ENCODE measurements at places on chromosomes 2 and 18.

DNA sequence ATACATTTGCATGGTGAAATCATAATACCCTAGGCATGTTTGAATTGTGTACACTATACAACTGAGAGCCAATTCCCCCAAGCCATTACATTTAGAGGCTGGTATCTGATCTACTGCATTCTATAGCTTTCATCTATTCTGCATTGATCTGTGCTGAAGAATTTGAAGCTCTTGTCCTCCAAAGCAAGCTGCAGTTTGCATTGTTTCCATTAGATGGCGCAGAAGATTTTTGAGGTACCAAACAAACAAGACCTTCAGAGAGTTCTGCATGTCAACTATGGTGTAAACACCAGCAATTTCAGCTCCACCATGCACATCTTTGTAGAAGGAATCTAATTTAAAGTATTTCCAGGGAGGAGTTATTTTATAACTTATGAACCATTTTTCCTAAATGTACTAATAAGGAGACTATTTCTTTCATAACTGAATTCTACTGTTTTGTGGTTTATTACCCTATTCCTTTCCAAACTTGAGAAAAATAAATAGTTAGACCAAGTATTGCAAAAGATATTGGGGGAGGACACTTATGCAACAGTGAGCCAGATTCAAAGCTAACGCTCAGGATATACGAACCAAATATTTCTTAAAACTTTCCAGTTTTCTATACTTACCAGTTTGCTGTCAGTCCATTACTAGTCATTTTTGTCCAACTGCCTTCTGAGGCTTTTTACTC is 761.8 kb upstream of the ACVR2A start:
- DNase-seq: peak; percentile 85

GRCh38 chr2:148451046-148451445 is 193.5 kb upstream of the EPC2 start:
- DNase-seq: no peak

- DNase-seq: no peak
These were observed 16.9 kb downstream of the SLC66A2 start for GRCh38 chr18:79934311-79935097.

DNA sequence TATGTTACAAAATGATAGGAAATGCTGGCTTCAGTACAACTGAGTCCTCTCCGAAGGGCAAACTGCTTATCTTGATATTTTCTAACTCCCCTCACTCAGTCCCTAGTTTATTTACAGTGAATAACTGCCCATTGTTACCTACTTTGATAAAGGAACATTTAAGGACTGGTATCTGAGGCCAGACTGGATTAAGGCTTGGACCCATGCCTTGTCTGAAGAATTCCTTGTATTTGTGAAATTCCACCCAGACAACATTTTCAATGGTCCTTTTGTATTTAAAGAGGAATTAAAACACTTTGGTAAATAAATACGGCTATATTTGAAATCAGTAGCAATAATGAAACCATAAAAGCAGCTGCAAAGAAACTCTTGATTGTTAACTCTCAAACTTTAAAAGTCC is 58.3 kb downstream of the PELI1 start:
- no peak for DNase-seq

DNA sequence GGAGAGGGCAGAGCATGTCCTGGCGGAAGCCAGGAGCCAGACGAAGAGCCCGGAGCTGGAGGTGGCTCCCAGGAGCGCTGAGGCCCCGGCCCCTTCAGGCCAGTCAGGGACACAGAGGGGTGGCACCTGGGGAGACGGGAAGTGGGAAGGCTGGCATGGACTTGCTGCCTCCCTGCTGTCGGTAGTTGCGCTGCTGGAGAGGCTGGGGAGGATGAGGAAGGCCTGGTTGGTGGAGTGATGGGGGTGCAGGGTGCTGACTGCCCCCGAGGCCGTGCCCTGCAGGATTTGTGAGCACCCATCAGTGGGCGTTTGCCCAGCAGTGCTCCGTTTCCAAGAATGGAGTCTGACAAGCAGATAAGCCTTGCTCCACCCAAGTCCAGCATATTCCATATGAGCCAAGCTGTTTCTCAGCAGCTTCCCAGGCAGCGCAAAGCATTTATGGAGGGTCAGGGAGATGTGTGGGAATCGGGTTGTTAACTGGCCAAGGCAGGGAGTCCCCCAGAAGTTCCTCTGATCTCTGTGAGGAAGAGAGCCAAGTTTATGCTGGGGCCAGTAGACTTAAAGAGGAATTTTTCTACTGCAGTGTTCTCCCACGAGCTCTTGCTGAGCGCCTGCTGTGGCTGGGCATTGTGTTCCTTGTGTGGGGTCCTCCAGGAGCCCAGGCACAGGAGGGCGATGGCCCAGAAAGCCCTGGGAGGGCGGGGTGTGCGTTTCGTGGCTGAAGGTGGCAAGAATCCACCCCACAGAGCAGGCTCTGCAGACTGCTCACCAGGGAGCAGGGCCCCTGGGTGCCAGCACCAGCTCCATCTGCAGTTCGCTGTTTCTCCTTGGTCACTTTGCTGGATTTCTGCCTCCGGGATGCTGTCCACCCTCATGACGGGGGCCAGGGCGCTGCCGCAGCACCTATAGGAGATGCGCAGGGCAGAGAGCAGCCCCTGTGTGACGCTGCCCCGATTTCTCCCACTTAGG is 250.2 kb downstream of the ALPK2 start:
- DNase-seq: no peak

- no peak for DNase-seq
These were observed 156.2 kb upstream of the KCNH7 start for GRCh38 chr2:162994718-162995117.

DNA sequence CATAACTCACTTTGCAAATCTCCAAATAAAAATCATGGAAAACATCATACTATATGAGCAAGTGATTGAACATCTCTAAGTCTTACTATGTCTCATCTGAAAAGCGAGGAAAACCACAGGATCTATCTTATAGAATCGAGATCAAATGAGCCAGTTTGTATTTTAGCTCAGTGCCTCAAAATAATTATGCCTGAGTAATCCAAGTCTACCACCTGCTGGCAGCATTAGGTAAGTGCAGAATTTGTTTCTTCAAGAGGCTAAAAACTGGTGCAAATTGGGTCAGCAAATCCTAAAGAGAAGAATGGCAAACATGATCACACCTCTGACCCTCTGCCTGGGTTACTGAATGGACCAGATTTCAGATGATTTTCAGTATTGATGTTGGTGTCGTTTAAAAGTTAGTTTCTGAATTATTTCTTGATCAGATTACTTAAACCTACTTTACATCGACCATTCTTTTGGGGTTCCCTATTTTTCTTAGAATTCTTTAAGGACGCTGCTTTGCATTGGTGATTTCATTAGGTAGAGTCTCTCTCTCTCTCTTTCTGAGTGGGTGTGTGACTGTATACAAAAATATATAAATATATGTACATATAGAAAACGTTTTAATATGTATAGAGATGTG is 12.7 kb upstream of the FHOD3 start:
- peak; percentile 72 for DNase-seq

DNA sequence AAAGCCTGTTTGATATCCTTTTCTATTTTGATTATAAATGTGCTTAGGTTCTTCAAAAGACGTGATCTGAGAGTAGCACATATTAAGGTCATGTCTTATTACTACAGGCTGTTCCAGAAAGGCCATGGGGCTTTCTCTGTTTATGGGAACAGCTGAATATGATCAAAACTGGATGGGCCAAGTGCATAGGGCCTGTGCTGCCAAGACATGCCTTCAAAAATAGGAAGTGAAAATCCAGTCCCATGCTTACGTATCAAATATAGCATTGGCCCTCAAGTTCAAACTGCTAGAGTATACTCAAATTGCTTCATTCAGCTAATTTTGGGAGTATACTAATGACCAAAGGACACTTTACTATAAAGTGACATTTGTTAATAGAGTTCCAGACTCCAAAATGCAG is 24.1 kb downstream of the SLC25A52 start:
- DNase-seq: no peak

GRCh38 chr2:47654790-47655562 is 128.0 kb upstream of the MSH6 start:
- no peak for DNase-seq

GRCh38 chr2:54648256-54648655 is 75.2 kb upstream of the EML6 start:
- DNase-seq: no peak

DNA sequence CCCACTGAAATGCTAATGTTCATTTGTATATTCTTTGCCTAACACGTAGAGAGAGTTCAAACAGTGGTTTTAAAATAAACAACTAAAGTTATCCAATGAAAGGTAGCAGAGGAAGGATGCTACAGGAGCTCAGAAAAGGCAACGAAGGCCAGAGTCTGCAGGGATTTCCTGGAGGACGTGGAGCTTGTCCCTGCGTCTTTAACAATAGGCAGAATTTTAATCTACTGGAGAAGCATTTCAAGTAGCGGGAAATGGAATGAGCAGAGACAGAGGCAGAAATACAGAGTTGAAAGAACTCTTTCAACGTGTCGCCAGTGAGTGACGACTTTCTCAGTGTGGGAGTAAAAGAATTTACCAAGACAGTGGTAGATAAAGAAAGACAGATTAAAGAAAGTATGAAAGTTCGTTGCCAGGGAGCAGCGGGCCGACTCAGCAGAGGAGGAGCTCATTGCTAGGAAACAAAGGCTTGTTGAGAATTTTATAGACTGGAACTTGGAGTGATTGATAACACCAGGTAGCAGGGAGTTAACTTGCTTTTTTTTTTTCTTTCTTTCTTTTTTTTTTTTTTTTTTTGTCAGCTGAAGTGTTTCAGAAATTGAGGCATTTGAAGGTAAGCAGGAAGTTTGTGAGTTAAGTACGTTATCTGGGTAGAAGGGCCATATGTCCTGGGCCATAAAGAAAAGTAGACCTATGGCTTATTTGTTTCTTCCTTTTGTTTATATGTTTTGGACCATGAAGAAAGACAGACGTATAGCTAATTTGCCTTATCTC is 625 bp upstream of the NBAS start:
- no peak for DNase-seq

DNA sequence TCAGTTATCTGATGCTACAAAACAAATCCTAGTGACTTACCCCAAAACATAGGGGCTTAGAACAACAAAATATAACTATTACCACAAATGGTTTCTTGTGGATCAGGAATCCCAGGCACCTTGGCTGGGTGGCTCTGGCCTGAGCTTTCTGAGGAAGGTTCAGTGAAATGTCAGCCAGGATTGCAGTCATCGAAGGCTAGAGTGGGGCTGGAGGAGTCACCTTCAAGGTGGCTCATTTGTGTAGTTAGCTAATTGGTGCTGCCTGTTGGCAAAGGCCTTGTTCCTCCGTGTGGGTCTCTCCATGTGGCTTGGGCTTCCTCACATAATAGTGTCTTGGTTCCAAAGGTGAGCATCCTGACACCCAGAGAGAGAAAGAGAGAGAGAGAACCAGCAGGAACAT is 57.4 kb downstream of the COPS8 start:
- DNase-seq: no peak

- DNase-seq: no peak
These were observed 84.5 kb downstream of the HRH4 start for GRCh38 chr18:24544949-24545348.

- DNase-seq: no peak
These were observed 187.6 kb downstream of the KCNS3 start for GRCh38 chr2:18066066-18066465.

GRCh38 chr2:102110596-102111334 is 31.8 kb upstream of the IL1R1 start:
- DNase-seq: no peak

DNA sequence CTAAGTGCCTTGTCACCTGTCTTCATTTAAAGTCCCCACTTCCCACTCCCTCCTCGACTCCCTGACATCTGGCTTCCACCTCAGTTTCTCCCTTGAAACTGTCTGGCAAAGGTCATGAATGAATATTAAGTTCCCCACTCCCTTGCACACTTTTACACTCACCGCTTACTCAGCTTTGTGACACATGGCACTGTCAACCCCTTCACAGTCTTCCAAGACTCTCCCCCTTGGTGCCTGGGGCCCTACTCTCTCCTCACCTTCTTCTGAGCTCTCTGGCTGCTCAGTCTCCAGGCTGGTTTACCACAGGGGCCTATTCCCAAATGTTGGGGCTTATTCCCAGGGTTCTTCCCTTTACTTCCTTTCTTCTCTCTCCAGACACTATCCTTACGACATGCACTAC is 17.9 kb upstream of the PTPN4 start:
- no peak for DNase-seq

DNA sequence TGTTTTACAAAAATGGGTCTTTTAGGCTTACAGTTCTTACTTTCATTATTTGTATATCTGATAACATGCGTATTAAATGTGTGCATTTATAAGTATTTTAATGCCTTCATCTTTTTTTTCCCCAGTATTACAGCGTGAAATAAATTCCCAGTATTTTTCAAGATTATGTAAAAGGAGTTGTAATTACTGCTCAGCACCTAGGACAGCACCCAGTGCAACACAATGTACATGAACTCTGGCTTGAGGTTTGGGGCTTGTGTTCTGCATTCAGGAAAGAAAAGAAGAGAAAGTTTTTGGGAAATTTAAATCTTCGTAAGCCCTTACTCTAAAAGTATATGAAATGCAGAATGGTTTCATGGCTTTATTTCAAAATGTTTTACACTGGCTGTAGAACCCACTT is 16.7 kb downstream of the ZNF638 start:
- DNase-seq: no peak

DNA sequence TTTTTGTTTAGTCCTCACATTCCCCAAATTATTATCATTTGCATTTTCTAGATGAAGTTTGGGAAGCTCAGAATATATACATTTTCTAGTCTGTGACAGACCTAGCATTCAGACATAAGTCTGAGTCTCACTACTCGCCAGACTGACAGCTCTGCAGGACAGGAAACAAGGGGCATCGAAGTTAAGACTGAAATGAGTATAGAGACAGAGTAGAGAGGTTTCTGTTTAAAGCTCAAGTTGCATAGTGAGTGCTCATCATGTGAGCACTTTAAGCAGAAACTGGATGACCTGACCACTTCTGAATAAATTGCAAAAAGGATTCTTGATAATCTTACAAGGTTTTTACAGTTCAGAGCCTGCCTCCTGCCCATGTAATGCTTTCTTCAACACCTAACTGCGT is 1.1 kb downstream of the HADHB start:
- no peak for DNase-seq

GRCh38 chr2:237236188-237236587 is 150.5 kb downstream of the COPS8 start:
- no peak for DNase-seq

DNA sequence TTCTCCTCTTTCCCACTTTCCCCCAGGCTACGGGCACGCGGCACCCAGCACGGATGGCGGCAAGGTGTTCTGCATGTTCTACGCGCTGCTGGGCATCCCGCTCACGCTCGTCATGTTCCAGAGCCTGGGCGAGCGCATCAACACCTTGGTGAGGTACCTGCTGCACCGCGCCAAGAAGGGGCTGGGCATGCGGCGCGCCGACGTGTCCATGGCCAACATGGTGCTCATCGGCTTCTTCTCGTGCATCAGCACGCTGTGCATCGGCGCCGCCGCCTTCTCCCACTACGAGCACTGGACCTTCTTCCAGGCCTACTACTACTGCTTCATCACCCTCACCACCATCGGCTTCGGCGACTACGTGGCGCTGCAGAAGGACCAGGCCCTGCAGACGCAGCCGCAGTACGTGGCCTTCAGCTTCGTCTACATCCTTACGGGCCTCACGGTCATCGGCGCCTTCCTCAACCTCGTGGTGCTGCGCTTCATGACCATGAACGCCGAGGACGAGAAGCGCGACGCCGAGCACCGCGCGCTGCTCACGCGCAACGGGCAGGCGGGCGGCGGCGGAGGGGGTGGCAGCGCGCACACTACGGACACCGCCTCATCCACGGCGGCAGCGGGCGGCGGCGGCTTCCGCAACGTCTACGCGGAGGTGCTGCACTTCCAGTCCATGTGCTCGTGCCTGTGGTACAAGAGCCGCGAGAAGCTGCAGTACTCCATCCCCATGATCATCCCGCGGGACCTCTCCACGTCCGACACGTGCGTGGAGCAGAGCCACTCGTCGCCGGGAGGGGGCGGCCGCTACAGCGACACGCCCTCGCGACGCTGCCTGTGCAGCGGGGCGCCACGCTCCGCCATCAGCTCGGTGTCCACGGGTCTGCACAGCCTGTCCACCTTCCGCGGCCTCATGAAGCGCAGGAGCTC is 35.4 kb downstream of the KCNK3 start:
- no peak for DNase-seq
